ENCODE measurements at places on chromosomes 5 and 9.

DNA sequence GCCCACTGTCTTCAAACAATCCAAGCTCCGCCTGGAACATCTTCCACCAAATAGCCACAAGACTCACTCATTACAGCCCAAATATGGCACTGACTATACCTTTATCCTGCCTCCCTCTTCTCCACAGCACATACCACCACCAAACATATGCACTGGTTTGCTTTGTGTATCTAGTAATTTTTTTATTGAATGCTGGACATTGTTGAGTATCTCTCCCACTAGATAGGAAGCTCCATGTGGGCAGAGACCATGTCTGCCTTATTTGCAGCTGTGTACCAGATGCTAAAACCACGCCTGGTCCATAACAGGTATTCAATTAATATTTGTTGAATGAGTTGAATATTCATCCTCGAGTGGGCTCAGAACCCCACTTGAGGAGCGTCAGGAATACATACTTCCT lies 67.2 kb upstream of the FUBP3 start:
- DNase-seq, result no peak

GRCh38 chr5:164306662-164307061 lies 801.2 kb downstream of the MAT2B start:
- DNase-seq, result no peak

DNA sequence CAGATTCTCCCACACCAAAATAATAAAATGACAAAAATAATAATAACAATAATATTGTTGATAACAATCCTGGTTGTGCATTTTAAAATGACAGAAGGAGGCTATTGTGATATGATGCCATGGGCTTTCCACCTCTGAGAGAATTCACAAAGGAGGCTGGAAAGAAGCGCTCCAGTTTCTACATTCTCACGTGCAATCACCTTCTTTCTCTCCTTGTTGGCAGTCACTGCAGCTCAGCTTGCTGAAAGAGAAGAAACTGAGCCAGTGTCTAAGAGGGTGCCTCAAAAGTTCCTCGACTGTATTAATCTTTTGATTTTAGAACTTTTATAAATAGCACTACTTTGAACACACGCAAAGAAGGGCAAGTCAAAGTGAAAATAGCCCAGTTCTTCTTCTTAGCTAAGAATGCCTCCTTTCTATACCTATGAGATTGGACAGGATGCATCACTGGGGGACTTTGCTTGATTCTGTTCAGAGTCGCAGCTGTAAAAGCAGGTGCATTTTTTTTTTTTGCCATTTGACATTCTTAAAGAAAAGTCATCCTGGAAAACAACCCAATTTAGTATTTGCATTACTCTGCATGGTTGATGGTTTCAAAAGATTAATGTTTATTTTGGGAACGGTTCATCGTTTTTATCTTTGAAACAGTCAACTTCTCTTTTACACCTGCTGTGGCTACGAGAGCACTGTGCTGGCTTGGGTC lies 12.4 kb upstream of the SUB1 start:
- DNase-seq, result no peak

GRCh38 chr9:75692309-75692708 lies 198.2 kb upstream of the PCSK5 start:
- no peak for DNase-seq

- DNase-seq, result no peak
These were observed 9.6 kb downstream of the PALM2AKAP2 start for GRCh38 chr9:109789556-109789955.

GRCh38 chr9:34545497-34545896 lies 22.7 kb upstream of the ENHO start:
- no peak for DNase-seq
